Dermis blood vessel endothelial cell (primary cell): ENCODE measurements at places on chromosomes 4 and X. TPM values are rescaled to one million over a fixed set of nuclear protein-coding genes. Genes with fewer than 3 reads are reported as not detected.

Gene TIGD4
- 0.05 and 0.17 TPM in 2 replicates for total RNA-seq

Gene IL2
- not detected in 2 replicates for total RNA-seq

Gene IL1RAPL1
- total RNA-seq, result not detected in 2 replicates

Gene ATP2B3
- under 0.01 TPM in 1 of 2 replicates, not detected in the other for total RNA-seq

DNA sequence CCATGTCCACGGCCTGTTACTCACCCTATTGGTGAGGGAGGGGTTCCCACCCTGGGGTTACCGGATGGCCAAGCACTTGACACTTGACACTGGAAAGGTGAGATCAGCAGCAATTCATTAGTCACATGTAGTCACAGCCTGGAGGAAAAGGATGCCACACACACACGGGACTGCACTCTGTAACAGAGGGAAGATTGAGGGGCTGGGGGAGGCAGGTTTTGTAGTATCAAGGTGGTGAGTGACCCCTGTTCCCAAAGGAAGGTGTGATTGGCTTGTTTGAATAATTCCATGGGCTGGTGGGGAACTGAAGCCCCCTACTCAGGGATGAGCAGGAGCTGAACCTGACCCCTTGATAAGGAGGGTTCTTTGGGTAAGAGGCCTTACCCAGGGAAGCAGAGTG is 96.0 kb upstream of the HELT start:
- no peak for DNase-seq

- DNase-seq, result no peak
These were observed 244.4 kb downstream of the DCLK2 start for GRCh38 chr4:150322646-150323045.

GRCh38 chr4:76147454-76148141 is 599 bp downstream of the NUP54 start:
- DNase-seq, result peak; percentile 79

- DNase-seq, result peak; percentile 28
These were observed 917 bp downstream of the MYL5 start for GRCh38 chr4:675036-675882.

DNA sequence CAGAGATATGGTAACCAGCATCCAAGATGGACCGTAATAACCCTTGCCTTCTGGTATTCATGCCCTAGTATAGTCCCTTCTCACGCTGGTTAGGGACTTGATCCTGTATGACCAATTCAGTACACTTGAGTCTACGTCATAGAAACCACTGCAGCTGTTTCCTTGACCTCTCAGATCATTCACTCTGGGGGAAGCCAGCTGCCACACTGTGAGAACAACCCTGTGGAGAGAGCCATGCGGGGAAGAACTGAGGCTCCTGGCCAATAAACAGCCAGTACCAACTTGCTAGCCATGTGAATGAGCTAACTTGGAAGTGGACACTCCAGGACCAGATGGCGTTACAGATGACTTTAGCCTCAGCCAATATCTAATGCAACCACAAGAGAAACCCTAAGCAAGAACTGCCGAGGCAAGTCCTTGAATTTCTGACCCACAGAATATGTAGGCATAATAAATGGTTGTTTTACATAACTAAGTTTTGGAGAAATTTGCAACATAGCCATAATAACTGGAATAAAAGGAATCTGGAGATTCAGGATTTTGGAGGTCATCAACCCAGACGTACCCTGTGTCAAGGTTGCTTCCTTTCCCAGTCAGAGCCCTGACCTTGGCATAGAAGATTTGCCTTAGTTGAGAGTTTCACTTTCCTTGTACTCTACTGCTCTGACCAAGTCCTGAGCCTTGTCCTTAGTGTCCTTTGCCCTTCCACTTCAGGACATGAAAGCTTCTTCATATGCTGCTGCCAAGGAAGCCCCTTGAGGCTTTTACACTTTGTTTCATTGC is 87.3 kb upstream of the ZNF81 start:
- peak; percentile 19 for DNase-seq
